Liver (tissue), 10 donors: ENCODE measurements at places on chromosomes 3 and 15.

DNA sequence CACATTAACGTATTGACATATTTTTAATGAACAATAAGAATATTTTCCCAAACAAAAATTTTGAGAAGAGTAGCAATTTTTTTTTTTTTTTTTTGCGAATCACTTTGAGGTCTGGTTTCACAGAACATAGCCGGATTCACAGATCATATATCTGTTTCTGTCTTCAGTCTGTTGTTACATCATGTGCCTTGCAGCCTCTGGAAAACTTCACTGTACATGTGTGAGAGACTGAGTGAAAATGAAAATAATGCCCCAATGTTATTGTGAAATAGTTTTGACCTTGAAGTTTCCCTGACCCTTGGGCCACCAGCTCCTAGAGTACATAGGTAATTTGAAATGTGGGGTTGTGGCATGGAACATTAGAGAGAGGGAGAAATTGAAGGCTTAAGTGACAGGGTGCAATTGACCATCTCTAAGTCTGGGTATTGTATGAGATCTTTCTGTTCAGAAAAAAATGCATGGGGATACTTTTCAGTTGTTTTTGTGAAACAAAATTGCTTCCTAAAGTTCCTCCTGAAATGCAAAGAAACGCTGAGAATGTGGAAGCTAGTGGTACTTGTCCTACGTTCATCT lies 14.0 kb downstream of the ITPR1 start:
- DNase-seq: no peak

DNA sequence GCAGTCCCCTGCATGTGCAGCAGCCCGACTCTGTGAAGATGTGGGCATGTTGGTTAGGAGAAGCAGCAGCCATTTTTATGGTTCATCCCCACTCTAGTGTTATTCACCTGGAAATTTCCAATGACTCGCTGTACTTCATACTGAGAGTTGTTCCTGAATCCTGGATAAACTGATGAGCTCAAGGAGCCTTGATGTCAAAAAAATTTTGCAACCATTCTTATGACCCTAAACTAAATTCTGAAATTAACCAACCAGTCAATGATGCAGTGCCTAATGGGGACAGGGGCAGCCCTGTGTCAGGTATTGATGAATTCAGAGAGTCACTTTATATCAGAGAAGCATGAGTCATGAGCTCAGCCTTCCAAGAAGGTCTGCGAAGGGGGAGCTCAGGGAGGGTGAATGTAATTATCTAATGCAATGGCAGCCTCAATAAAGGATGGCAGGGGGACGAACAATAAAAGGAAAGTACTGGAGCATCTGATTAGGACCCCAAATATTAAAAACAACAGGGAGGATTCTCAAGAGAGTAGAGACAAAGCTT lies 108.4 kb upstream of the VEPH1 start:
- DNase-seq: no peak

GRCh38 chr15:90099868-90100831 lies 2.1 kb downstream of the IDH2 start:
- no peak for DNase-seq

DNA sequence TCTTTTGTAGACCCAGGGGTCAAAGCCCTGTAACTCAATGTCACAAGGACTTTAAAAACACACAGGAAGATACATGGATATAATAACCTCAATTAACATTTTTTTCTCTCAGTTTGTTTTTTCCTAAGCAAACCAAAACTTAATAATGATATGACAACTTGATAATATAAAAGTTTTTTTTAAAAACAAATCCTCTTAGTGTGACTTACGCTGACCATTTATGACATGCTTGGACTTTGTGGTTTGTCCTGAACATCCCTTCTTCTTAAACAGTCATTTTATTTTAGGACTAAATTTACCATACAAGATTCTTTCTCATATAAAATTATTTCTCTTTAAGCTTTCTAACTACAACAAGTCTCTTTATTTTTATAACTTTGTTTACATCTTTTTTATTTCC lies 25.4 kb upstream of the FAM3D start:
- no peak for DNase-seq

DNA sequence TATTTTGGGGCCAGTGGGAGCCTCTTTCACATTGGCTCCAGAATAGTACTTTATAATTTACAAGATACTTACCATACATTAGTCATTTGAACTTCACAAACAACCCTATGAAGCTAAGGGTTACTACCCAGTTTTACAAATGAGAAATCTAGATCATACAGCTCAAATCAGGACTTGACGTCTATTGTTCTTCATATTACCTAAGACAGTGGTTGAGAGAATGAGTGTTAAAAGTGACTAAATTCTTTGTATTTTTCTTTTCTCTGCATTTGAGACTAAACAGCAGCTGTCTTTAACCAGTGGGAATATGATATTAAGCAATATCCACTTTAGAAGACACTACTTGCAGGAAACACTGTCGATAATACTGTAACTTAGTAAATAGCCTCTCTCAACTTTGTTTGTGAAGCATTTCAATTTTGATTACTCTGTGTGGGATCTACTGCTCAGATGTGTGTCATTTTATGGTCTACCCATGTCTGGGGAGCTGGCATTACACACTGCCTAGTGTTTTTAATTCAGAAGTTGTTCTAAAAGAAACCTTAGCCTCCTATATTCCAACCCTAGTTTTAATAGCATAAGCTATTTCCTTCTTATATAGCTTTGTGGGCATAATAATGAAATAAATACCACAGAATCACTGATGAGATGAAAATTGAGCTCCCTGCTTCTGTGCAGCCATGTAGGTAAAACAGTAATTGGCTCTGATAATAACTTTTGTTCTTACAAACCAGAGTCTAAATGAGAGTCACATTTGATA lies 45.9 kb downstream of the IQCH start:
- no peak for DNase-seq

DNA sequence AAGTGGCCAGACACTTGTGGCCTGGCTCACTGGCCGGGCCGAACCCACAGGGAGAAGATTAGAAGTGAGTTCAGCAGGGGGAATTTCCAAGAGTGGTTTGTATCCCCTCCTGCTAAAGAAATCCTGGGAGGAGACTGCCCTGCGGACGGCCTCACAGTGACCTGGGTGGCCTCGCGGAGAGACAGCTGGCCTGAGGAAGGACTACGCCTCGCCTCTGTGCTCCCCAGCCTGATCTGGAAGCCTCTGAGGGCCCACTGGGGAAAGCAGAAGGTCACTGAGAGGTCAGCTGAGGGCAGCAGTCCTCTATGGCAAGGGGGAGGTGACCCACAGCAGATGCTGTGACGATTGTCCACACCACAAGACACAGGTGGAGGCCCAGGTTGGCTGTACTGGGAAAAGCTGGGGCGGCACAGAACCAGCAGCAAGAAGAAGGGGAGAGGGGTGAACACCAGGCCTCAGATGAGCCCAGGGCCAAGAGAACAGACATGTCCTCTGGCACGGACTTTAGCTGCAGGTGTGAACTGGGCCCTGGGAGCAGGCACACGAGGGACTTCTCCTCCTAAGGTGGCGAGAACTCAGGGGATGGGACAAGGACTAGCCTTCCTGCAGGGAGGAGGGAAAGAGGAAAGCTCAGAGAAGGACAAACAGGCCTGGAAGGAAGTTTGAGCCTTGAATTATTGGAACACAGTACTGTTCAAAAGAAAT lies 37.2 kb upstream of the DLG1 start:
- no peak for DNase-seq

DNA sequence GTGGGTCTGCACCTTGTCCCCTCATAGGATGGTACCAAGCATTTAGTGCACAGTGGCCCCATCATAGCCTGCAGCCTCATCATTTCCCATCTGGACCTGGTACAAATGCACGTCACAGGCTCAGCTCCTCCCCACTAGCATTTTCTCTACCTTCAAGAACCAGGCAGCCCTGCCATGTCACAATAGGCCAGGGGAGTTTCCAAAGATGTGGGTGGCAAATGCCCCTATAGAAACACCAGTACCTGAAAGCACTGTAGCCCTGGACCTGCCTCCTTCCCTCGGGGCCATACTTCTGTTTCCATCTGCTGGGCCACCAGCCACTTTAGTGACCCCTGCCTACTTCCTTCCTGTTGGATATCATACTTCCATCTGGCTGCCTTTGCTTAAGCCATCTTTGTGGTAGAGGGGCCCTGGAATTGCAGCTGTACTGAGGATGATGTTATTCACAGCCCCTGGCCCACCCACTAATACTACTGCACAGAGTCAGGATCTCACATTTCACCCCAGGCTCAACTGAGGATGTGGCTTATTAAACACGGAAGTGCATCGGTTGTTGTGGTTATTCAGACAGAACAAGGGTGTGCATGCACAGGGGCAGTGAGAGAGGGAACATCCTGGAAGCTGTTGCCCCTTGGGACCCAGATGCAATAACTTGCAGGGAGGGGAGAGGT lies 3.8 kb downstream of the TCTA start:
- DNase-seq: no peak

DNA sequence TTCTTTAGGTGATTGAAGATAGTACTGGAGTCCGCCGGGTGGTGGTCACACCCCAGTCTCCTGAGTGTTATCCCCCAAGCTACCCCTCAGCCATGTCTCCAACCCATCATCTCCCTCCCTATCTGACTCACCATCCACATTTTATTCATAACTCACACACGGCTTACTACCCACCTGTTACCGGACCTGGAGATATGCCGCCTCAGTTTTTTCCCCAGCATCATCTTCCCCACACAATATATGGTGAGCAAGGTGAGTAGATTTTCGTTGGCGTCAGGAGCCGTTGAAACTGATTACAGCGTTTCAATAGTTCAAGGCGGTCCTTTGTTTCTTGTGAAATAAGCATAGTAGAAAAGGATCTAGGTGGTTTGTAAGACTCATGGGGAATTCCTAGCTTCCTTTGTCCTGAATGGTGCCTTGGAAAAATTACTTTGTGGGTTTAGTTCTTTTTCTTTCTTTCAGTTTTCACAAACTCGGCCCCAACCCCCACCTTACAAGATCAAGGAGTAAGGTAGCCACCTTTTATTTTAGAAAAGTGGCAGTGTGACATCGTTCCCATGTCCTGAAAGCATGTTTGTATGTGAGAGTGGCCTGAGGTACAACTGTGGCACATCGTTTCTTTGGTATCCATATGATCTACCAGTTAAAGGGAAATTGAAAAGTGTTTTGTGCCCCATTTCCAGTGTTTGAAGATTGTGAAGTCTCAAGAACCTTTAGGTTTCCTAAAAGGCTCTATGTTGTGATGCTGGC lies 200.6 kb downstream of the GHSR start:
- no peak for DNase-seq

- no peak for DNase-seq
Measured at GRCh38 chr3:113829576-113830354, 8.8 kb upstream of the GRAMD1C start.

DNA sequence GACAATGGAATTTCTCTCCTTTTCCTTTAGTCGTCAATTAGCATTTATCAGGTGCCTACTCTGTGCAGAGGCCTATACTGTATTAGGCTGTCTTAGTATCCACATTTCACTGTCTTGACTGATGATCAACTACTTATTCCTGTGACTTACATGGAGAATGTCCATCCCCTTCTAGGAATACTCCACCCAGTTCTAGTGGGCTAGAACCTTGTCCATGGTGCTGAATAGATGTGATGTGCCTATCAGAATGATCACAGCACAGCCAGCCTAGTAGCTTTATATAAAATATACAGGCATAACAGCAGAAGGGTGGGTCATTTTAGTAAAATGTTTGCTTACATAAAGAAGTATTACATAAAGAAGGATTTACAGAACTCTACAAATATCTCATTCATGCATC lies 621.4 kb downstream of the PDCD6IP start:
- DNase-seq: no peak

- DNase-seq: no peak
Measured at GRCh38 chr3:186746008-186746407, 28.8 kb downstream of the KNG1 start.

DNA sequence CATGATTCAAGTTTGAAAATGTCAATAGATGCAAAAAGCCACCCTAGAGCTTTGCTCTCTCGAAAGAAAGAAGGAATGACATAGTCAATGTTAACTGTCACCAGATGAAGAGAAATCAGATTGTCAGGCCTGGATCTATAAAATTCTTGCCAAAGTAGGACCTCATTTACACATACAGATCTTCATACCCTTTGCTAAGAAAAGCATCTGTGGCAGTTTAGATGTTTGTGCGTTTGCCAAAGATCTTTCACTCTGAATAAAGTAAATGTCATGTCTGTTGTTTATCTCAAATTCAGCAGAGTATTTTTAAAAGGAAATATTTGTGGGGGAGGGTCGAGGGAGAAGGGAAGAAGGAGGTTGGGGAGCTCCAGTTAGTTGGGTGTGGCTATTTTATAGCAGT lies 119.4 kb downstream of the FEZF2 start:
- DNase-seq: no peak

DNA sequence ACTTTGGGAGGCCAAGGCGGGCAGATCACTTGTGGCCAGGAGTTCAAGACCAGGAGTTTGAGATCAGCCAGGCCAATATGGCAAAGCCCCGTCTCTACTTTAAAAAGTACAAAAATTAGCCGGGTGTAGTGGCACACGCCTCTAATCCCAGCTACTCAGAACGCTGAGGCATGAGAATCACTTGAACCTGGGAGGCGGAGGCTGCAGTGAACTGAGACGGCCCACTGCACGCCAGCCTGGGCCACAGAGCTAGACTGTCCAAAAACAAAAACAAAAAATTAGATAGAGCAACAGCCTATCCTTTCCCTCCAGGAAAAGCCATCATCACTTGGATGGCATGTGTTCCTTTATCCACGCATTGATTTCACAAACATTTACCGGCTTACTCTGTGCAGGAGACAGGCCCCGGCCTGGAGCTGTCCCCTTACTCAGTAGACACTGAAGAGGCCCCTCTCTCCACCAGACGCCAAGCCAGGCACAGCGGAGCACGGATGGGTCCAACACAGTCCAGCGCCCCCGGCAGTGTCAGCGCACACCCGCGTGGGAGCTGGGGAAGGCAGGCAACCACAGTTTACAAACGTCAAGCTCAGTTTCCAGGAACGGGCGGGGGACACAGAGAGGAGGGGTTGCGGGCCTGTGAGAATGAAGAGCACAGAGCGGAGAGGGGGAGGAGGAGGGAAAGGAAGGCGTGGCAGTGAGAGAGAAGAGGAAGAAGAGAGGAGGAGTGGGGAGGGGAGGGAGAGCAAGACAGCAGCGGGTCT lies 3.1 kb downstream of the GP5 start:
- DNase-seq: no peak

GRCh38 chr15:94532226-94532625 lies 300.9 kb downstream of the MCTP2 start:
- no peak for DNase-seq

DNA sequence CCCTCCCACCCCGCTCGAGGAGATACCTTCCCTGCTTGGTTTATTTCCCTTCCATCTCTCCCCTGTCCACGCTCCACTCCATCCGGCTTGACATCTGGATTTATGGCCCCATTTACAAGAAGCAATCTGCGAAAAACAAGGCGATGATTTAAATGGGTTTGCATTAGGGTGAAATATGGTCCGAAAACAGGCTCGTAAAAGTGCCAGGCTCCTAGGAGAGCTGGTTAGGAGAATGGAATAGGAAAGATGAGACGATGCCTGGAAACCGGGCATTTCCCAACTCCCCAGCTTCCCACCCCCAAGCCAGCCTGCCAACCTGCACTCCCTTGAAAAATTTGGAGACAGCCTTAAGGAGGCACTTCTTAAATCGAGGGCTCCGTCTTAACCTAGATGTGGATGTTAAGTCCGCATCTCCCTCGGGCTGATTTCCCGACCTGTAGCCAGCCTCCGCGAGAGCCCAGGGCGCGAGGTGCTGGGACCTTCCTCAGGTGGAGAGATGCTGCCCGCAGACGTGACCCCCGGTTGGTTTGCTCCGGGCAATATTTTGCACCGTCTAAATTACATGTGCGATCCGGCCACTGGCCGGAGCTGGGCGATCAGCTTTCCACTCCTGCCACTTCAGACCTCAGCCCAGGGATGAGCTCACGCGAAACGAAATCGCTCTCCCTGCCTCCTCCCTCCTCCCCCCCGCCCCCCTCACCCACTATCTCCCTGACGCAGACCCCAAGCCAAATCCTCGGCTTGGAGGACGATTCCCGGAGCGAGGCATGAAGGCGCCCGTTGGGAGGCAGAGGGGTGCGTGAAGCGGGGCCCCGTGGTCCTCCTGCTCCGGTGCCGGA lies 1.3 kb downstream of the GRM7 start:
- no peak for DNase-seq
